ENCODE measurements at places on chromosomes 11 and 22.

DNA sequence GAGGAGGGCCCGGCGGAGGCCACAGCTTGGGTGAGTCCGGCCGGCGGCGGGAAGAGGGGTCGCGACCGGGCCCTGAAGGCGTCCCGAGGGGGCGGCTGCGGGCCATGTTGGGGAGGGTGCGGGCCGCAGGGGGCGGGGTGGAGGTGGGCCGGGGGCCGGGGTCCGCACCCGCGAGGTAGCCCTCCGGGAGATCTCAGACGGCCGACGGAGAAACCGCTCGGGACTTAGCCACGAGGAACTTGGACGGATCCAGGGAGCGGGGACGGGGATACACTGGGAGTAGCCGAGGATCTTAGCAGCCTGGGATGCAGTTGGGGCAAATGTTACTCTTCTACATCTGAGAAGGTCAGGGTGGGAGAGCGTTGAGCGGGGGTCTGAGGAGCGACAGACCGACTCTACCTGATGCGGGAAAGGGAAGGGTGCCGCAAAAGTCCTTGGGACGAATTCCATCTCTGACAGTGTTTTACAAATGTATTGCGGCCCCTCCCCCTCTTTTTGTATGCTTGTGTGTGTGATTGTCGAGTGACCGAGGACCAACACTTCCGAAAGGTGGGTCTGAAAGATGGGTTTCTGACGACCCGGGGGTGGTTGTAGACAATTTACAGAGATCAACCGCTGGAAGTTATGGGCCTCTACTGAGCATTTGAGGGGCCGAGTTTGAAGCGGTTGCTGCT is 658 bp downstream of the STIP1 start:
- no peak for DNase-seq

GRCh38 chr11:47285969-47286770 is 16.2 kb downstream of the MADD start:
- no peak for DNase-seq

DNA sequence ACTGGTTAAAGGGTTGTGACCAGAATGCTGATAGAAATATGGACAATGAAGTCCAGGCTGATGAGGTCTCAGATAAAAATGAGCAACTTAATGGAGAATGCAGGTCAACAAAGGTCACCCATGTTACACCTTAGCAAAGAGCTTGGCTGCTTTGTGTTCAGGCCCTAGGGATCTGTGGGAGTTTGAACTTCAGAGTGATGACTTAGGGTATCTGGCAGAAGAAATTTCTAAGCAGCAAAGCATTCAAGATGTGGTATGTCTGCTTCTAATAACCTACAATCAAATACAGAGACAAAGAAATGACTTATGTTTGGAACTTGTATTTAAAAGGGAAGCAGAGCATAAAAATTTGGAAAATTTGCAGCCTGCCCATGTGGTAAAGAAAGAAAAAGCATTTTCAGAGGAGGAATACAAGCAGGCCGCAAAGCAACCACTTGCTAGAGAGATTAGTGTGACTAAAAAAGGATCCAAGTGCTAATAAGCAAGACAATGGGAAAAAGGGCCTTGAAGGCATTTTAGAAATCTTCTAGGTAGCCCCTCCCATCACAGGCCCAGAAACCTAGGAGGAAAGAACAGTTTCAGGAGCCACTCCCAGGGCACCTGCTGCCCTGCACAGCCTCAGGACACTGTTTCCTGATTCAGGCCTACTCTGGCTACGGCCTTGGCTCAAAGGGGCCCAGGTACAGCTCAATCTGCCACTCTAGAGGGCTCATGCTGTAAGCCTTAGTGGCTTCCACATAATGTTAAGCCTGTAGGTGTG is 41.3 kb downstream of the TNKS1BP1 start:
- no peak for DNase-seq

- no peak for DNase-seq
These were observed 781.0 kb downstream of the TBC1D22A start for GRCh38 chr22:47543447-47543846.

- DNase-seq, result peak; percentile 67
These were observed 76.1 kb upstream of the RTL6 start for GRCh38 chr22:44574057-44574639.

GRCh38 chr11:118872403-118872821 is 11.3 kb upstream of the CXCR5 start:
- no peak for DNase-seq

DNA sequence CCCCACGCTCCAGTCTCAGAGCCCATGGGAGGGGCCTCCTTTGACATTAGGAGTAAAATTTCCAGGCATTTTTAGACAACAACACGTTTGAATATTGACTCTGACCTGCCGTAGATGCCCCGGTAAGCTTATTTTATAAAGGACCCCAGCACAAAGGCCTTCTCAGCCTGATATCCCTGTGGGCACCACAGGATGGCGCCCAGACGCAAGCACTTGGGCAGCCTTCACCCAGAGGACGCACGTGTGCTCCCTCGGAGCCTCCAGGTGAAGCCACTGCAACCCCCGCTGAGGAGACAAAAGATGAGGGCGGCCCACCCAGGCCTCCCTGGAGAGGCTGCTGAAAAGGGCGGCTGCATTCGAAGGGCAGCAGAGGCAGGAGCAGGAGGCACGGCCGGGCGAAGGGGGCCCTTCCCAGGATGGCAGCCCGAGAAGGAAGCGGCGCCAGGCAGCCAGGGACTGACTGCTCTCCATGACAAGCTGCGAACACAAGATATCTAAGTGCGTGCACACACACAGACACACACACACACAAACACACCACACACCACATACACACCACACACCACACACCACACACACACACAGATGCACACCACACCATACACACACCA is 15.2 kb upstream of the TH start:
- DNase-seq, result no peak

DNA sequence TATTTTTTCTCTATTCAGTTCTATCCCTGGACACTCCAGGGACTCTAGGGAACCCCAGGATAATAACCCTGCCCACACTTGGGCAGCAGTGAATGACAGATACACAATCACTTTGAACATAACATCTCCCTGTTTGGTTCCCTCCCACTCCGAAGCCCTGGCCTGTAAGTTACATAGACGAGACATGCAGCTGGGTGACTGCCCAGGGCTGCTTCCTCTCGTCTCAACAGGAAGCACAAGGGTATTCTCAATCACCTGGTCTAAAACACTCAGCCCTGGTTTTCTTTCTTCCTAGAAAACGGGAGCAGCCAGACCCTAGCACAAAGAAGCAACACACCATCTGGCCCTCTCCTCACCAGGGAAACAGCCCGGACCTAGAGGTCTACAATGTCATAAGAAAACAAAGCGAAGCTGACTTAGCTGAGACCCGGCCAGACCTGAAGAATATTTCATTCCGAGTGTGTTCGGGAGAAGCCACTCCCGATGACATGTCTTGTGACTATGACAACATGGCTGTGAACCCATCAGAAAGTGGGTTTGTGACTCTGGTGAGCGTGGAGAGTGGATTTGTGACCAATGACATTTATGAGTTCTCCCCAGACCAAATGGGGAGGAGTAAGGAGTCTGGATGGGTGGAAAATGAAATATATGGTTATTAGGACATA is 19.4 kb downstream of the LAYN start:
- no peak for DNase-seq

DNA sequence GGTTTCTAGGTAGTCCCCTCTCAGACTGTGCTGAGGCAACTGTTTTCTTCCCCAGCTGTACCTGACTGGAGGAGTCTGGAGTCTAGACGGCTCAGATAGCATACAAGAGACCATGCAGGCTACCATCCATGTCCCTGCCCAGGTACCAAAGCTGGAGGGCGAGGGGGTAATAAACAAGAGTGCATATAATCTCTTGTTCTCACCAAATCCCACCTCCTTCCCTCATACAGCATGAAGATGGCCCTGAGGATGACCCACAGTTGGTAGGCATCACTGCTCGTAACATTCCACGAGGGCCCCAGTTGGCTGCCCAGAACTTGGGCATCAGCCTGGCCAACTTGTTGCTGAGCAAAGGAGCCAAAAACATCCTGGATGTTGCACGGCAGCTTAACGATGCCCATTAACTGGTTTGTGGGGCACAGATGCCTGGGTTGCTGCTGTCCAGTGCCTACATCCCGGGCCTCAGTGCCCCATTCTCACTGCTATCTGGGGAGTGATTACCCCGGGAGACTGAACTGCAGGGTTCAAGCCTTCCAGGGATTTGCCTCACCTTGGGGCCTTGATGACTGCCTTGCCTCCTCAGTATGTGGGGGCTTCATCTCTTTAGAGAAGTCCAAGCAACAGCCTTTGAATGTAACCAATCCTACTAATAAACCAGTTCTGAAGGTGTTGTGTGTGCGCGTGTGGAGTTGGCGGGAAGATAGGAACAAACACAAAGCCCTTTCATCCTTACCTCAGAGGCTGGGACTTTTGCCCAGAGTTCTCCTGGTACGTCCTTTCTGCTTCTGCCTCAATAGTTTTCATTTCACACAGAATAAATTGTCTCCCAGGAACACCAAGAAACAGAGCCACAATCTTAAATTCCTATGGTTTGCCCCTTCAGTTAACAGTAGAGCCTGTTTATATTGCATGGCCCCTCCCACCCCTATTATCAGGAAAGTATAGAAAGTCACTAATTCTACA is 8.5 kb downstream of the HMBS start:
- no peak for DNase-seq

DNA sequence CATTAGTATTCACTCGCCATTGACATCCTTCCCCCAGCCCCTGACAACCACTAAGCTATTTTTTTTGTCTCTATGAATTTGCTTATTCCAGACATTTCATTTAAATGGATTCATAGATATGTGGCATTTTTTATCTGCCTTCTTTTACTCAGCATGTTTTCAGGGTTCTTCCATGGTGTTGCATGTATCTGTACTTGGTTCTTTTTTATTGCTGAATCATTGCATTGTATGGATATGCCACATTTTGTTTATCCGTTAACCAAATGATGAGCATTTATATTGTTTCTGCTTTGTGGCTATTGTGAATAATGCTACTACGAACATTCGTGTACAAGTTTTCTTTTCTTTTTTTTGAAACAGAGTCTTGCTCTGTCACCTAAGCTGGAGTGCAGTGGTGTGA is 5.9 kb downstream of the METTL15 start:
- no peak for DNase-seq

- DNase-seq, result no peak
These were observed 76.3 kb upstream of the CNTN5 start for GRCh38 chr11:98944461-98944860.

GRCh38 chr11:84501750-84502149 is 1125.4 kb downstream of the DLG2 start:
- no peak for DNase-seq

DNA sequence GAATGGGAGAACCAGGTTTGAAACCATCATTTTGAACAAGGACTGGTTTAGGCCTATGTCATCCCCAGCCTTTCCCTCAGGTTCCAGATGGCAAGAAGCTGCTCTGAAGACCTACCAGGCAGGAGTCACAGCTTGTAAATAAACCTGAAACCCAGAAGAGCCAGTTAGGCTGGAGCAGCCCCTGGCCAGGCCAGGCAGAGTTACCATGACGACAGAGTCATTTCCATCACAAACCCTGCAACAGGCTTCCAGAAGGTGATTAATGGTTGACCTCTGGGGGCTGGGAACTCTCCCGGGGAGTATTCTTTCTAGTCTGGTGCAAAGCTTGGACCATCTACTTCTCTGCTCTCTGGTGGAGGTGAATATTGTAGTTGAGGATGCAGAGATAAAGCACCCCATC is 164.1 kb upstream of the NCAM1 start:
- DNase-seq, result no peak

DNA sequence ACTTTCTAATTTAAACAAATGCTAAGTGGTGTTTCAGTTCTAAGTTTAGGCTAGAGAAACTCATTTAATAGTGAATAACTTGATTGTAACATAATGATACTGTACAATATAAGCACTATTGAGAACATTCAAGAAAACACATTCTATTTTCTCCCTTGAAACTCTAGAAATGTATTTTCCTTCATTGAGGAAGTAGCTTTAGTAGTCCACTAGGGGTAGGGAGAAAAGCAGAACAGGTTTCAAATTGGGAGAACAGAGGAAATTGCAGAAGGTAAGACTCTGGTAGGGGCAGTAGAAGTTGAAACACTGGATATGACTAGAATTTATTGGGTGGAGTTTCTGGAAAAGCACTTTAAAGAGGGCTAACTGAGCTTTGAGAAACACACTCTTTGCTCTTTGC is 31.6 kb upstream of the MPPED2 start:
- no peak for DNase-seq

DNA sequence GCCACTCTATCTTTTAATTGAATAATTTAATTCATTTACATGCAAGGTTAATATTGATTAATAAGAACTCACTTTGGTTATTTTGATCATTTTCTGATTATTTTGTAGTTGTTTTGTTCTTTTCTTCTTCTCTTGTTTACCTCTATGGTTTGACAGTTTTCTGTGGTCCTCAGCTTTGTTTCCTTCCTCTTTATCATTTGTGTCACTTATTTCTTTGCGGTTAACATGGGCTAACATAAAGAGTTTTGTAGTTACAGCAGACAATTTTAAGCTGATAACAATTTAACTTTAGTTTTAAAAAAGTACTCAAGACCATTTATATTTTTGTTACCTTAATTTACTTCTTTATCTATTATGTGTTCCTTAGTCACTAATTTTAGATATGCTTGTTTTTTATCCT is 1032.8 kb upstream of the RAG2 start:
- DNase-seq, result no peak

Data from epithelial cell of prostate (primary cell).